ENCODE measurements at places on chromosomes 5 and 9.
A peak's percentile ranks its signal among the peaks of the same experiment; 100 is the strongest.

- DNase-seq = no peak
Measured at GRCh38 chr5:15440434-15440833, 59.5 kb upstream of the FBXL7 start.

GRCh38 chr5:75510836-75511434 lies 494 bp downstream of the CERT1 start:
- no peak for DNase-seq

GRCh38 chr9:37329576-37329975 lies 92.9 kb upstream of the GRHPR start:
- no peak for DNase-seq

DNA sequence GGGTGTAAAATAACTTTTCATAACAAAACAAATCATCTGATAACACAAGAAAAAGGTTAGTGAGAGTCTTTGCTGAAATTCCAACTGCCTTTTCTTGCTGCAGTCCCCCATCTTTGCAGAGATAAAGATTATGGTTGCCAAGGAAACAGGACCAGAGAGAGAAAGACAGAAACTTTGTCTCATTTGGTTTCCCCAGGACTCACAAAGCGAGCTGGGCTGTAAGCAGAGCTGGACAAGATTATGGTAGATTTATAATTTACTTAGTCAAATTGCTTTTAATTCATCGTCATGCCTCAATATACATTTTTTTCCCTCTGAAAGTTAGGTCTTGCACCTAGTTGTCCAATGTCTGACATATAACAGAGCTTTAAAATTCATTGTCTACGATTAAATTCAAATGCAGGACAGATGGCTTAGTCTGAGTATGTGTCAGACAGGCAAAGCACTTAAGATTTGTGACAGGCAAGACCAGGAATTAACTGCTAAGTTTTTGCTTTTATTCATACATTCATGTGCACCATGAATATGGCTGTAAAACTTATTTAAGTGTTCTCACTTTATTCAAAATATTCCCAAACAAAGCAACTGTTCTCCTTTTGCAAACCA lies 17.4 kb downstream of the ENC1 start:
- DNase-seq = no peak

DNA sequence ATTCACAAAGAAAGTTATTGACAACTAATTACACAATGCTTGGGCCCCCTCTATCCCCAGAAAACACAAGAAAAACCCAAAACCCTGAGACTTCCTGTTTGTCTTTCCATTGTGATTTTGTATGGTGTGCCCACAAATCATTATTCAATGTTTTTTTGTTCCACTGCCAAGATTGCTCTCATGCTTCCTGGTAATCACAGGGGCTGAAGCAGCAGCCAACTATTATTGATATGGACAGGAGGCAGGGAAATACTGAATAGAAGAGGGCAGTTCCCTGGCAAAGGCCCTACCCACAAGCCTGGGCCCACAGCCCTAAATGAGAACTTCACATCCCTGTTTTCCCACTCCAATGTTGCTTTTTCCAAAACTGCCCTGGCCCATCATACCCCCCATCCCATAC lies 21.5 kb upstream of the RFK start:
- DNase-seq = no peak

- no peak for DNase-seq
Measured at GRCh38 chr5:61344187-61344944, 12.3 kb downstream of the ZSWIM6 start.

DNA sequence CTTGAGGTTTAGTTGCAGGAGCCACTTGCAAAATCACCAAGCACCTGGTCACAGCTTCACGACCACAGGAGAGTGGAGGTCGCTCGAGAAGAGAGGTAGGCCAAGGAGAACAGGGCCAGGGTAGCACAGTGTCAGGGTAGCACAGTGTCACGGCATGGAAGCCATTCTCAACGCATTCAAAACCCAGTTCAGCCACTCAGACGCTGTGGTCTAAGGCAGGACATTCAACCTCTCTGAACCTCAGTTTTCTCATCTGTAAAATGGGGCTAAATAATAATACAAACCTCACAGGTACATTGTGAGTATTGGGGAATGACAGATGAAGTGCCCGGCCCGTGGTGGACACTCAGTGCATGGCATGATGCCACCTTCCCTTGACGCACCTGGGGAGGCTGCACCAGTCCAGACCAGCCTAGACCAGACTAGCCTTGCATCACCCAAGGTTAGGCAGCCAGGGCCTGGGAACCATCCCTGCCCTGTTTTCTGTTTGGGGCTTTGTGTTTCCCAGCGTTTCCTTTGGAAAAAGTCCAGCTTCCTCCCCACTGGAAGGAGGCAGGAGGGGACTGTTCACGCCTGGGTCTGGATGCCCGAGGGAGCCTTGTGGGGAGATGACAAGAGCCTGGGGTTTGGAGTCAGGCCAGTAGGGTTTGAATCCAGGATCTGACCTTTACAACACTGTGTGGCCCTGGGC lies 7.8 kb upstream of the LMX1B start:
- DNase-seq = no peak

DNA sequence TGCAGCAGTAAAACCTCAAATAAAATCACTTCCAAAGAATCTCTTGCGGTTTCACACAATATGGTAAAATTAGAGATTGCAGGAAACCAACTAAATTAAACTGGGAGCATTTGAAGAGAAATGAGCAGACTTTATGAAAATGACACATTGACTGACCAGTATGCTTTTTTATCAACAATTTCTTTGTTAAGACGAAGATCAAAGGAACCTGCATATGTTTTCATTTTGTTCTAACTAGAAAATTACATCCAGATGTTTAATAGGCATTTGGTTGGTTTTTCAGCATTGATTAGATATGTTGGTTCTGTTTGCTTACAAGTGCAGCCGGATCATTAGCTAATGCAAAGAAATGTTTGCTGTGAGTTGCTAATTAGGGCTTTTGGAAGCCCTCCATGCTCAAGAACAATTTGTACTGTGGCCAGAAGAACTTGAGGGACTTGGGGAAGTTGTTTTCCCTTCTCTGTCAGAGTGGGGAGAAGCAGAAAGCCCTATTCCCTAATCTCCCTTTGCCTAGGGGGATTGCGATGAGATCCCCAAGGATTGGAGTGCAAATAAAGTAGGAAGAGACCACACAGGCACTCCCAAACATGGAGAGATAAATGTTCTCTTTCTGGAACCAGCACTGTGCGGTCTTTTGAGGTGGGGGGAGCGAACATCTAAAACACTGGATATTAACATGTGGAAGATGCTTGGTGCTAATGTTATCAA lies 4.5 kb upstream of the TLE1 start:
- no peak for DNase-seq

- DNase-seq = no peak
Measured at GRCh38 chr5:73125289-73125688, 4.9 kb downstream of the TMEM171 start.

GRCh38 chr9:79213417-79214125 lies 358.2 kb upstream of the TLE4 start:
- no peak for DNase-seq

DNA sequence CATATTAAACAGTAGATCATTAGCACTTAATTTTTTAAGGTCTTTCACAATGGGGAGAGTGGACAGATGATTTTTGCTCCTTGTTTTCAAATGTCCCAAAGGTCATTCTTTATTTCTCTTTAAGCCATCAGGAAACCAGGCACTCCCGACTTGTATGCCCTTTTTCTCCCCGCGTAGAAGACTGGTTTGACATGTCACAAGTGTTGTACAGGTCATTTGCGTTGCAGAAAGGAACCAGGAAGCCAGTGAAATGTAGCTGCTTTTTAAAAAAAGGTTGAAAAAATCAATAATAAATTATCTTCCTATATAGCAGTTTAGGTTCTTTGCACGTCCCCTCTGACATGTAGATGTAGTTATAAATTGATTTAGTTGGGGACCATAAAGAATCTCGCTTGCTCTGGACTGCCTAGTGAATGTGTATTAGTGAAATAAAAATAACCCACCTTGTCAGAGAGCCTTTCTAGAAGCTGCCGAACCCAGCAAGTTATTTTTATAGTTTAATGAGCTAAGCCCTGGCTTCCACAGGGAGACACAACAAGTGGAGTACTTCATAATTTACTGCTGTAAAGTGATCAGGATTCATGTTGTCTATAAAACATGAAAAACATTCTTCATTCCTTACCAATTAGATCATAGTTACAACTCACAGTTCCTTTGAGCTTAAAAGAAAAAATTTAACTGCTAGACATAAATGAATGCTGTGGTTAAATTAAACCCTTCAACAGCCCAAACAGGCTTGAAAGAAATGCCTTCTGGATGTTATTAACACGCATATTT lies 404.6 kb downstream of the CSNK1G3 start:
- no peak for DNase-seq

DNA sequence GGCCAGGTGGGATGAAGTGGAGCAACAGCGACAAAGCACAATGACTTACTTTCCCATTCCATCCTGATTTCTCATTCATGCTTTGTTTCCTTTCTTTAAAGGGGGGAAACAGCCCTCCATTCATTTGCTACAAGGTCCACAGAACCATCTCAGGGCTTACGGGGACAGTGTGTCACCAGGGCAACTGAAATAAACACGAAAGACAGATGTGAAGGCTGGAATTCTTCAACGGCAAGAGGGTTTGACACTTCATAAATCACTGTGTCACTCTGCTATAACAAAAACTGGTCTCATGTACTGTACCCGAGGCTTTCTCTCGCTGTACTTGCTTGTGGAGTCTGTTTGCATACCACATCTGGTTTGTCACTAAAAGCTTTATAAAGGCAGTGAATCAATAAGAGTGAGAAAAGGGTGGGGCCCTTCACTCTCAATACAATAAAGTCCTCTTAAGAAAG lies 150.8 kb downstream of the EFNA5 start:
- peak; percentile 8 for DNase-seq

DNA sequence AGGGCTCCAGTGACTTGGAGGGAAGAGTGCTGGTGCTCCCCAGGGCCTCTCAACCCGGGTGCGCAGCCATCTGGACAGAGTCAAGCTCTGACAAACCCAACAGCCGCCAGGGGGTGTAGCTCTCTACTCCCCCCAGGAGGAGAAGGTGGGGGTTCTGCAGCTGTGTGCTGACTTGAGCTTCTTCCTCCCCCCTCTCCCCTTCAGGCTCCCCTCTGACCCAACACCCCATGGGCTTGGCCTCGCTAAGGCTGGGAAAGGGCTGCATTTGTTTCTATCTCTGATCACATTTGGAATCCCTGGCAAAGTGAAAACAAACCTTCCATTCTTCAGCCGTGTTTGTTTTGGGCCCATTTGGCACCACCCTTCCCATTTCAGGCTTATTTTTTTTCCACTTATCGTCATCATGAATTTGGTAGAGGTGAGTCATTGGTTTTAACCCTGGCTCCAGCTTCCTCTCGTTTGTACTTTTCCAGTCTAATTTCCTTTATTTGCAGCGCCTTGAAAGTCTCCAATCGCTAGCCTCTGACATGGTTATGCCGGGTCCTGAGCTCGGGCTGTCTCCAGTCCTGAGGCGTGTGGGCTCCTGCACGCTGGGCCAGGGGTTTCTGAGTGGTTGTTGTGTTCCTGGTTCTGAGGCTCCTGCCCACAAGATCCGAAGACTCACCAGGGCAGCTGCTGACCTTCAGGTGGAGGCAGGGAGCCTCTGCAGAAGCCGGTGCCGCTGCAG lies 36.1 kb downstream of the DAP start:
- DNase-seq = peak; percentile 71

- no peak for DNase-seq
Measured at GRCh38 chr9:87842878-87843585, 39.6 kb upstream of the SPATA31E1 start.

GRCh38 chr5:142913728-142914338 lies 143.7 kb downstream of the ARHGAP26 start:
- DNase-seq = no peak

GRCh38 chr5:177098120-177098469 lies 11.4 kb downstream of the FGFR4 start:
- no peak for DNase-seq

- DNase-seq = no peak
Measured at GRCh38 chr5:56158331-56158960, 74.7 kb downstream of the ANKRD55 start.

GRCh38 chr5:171447226-171447625 lies 27.8 kb downstream of the FGF18 start:
- no peak for DNase-seq

DNA sequence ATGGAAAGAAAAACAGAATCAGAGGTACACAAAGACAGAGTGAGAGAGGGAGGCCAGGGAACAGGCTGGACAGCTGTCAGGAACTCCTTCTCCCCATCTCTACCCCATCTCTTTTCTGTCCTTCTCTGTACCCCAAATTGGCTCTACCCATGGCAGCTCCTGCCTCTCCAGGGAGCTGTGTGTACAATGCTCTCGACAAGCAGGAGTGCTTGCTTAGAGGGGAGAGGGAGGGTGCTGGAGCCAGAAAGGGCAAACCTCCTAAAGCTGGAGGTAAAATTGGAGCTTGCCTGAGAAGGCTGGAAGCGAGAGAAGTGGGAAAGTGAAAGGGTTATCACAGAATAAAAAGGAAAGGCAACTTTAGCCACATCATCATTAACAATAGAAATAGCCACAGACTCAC lies 6.4 kb downstream of the TPM2 start:
- no peak for DNase-seq

DNA sequence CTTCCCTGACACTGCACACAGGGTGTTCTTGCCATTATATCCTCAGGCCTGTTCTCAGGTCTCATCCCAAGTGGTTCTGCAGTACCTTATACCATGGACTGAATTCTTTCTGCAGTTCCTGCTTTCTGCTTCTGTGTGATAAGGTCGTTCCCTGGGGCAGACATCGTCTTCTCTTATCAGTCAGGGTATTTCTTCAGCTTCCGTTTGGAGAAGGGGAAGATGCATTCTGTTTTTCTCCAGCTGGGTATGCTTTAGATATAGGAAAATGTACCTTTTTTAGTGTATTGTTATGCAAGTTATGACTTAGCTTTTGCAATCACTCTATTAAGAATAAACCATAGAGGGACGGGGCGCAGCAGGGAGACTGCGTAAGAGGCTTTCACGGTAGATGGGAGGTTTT lies 31.1 kb downstream of the RALGPS1 start:
- no peak for DNase-seq

- no peak for DNase-seq
Measured at GRCh38 chr5:16864631-16865131, 71.4 kb downstream of the MYO10 start.

GRCh38 chr9:20403346-20403745 lies 219.0 kb downstream of the MLLT3 start:
- DNase-seq = no peak

DNA sequence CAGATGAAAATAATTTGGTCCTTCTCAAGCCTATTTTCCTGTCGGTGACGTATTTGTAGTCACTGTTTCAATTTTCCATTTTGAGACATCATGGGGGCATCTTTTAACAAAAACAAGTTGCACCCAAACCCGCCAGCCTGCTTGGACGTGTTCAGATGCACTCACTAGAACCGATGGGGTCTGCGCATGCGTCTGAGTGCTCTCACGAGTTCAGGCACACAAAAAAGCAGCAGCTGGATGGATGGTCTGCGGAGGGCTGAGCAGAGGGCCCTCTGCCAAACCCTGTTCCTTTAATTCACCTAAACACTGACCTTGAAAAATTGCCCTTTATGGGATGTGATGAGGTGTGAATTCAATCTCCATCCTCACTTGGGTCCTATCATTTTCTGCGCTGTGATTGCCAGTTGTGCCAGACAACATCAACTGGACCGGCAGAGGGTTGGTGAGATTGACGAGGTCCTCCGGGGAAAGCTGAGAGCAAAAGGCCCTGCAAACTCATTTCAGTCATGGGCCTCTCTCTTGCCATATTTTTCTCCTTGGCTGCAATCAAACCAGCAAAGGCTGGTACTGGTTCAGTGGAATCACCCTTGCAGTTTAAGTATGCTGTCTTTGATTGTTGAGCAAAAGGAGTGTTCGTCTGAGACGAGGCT lies 251.9 kb downstream of the NFIB start:
- DNase-seq = no peak

- no peak for DNase-seq
Measured at GRCh38 chr5:5780253-5780652, 357.8 kb downstream of the ICE1 start.

GRCh38 chr5:55763746-55764420 lies 26.0 kb downstream of the DDX4 start:
- DNase-seq = no peak
